Kidney glomerular epithelial cell (primary cell): ENCODE measurements at places on chromosomes 4 and X.
A peak's percentile ranks its signal among the peaks of the same experiment; 100 is the strongest.

GRCh38 chr4:134174271-134174670 is 27.3 kb downstream of the PABPC4L start:
- no peak for DNase-seq

DNA sequence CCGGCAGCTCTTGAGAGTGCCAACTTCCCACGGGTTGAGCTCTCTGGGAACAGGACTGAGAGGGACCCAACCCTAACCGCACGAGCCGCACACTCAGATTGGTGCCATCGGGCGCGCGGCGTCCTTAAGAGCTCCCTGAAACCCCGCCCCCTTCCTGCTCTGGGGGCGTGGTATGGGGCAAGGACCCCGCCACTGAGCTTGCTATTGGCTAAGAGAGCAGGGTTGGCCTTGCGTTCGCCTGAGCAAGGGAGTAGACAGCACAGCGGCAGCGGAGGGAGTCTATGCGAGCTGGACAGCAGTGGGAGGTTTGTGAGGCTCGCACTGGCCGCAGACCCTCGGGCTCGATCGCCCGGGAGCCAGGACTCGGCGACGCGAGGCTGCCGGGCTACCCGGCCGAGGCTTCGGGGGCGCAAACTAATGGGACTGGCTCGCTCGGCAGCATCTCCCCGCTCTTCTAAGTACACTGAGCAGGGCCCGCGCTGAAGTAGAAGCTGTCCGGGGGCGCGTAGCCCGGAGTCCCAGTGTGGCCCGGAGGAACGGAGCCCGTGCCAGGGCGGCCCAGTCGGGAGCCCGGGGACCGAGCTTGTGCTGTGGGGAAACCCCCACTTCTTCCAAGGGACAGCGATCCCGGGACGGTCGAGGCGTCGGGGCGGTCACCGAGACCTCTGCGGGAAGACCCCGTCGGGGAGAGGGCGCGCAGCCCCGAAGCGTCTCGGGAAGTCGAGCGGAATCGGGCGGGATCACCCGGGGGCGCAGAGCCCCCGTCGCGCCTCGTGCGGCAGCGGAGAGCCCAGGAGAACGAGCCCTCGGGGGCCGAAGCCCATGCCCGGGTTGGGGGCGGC is at the start of gene EFNB1:
EFNB1 (plus strand) TSS at position 282 of the 842 bp plus-strand sequence. CDS start 756 bp downstream, outside the sequence.
- DNase-seq: peak; percentile 84

GRCh38 chrX:53438832-53439230 is 4.7 kb upstream of the HSD17B10 start:
- no peak for DNase-seq

DNA sequence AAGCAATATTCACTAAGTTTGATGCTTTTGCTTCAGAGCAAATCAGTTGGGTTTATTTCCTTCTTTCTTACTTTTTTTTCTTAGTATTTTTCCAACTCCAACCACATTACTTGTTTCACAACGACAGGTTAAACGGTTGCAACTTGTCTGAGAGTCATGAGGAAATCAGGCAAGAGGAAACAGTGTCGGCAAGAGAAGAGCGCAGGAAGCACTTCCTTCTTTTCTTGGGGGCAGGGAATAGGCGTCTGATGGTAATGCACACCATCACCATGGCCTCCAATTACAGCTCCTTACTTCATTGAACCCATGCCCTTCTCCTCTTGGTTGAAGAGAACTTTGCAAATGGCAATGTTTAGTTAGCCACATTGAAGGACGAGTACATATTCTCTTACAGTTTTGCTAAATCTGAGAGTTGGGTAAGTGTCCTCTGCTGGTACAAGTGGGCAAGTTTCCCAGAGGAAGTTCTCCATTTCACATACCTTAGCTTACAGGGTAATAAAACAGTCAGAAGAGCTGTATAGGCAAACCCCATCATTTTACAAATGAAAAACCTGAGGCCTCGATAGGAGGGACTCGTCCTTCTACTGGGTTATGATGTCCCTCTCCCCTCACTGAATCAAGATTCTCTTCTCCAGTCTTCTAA is 8.3 kb upstream of the CXCL8 start:
- no peak for DNase-seq

DNA sequence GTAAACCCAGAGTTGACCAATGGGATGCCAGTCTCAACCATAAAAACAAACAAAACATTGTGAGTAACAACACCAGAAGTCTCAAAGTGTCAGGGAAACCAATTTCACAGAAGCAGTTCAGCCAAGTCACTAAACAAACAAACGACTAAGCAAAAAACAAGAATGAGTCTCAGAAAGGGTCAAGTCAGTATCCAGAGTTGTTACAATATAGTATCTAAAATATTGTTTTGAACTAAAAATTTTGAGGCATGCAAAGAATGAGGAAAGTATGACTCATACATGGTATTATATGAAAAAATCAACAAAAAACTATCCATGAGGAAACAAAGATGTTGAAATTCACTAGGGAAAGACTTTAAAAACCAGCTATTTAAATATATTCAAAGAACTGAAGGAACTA is 70.6 kb downstream of the AR start:
- DNase-seq: no peak

DNA sequence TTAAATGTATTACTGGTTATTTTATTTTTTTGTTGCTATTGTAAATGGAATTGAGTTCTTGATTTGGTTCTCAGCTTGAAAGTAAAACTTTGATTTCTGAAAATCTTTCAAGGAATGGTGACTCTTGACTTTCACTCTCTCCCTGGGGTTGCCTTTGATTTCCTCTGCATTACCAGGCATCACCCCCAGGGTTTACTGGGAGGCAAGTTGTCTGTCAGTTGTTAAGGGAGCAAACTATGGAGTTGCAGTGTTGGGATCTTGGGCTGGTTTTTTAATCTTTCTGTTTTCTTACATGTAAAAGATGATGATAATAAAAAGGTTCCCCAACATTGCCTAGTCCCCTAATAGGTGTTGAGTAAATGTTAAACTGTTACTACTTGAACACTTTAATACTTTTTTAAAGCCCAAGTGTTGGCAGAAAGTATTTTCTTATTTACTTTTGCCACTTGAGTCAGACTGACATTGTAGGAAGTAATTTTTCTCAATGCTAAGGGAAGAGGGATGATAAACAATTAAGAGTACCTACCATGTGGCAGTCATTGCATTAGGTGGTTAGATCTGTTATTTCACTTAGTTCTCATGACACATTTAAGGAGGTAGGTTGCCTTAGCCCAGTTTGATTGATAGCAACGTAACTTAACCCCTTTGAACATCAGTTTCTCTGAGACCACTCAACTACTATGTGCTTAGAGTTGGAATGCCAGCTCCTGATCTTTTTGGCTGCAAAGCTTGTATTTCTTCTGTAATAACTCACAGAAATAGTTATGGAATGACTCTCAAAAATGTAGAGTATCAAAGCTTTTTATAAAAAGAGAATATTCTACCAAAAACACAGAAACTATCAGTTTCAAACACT is 67.1 kb downstream of the DCLK2 start:
- no peak for DNase-seq

GRCh38 chrX:46693149-46693548 is 65.8 kb downstream of the SLC9A7 start:
- no peak for DNase-seq

DNA sequence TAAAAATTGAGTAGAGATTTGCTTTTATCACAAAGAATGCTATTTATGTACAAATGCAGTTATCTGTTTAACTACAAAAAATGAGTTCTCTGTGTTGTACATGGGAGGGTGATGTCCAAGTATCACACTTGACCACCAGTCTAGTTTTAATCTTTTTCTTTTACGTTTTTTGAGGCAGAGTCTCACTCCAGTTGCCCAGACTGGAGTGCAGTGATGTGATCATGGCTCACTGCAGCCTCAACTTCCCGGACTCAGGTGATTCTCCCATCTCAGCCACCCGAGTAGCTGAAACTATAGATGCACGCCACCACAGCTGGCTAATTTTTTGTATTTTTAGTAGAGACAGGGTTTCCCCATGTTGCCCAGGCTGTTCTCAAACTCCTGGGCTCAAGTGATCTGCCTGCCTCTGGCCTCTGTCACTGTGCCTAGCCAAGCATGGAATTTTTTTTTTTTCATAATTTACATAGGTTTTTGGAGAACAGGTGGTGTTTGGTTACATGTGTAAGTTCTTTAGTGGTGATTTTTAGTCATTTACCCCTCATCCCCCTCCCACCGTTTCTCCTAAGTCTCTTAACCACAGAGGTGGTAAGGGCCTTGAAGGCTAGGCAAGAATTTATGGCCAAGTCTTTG is 47.9 kb upstream of the RPA4 start:
- no peak for DNase-seq

DNA sequence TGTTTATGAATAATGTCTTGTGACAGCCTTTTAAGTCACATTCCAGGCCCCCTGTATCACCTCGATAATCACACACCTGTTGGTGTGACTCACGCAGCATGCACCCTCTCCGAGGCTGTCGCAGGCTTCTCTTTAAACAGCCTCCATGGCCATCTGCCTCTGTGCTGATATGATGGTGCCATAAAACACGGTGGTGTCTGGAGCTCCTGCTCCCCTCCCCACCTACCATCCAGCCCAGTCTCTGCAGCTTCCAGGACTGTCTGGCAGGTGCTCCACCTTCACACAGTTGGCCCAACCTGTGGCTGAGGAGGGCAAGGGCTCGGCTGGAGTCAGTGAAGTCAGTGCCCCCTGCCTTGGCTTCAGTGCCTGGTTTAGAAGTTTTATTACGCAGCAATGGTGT is 173.8 kb upstream of the RPL34 start:
- no peak for DNase-seq

GRCh38 chr4:48904541-48905142 is 1.9 kb downstream of the OCIAD2 start:
- no peak for DNase-seq

GRCh38 chr4:163958751-163959150 is 464.3 kb downstream of the TMA16 start:
- DNase-seq: no peak

GRCh38 chr4:57639561-57640382 is 529.6 kb upstream of the IGFBP7 start:
- DNase-seq: peak; percentile 65

DNA sequence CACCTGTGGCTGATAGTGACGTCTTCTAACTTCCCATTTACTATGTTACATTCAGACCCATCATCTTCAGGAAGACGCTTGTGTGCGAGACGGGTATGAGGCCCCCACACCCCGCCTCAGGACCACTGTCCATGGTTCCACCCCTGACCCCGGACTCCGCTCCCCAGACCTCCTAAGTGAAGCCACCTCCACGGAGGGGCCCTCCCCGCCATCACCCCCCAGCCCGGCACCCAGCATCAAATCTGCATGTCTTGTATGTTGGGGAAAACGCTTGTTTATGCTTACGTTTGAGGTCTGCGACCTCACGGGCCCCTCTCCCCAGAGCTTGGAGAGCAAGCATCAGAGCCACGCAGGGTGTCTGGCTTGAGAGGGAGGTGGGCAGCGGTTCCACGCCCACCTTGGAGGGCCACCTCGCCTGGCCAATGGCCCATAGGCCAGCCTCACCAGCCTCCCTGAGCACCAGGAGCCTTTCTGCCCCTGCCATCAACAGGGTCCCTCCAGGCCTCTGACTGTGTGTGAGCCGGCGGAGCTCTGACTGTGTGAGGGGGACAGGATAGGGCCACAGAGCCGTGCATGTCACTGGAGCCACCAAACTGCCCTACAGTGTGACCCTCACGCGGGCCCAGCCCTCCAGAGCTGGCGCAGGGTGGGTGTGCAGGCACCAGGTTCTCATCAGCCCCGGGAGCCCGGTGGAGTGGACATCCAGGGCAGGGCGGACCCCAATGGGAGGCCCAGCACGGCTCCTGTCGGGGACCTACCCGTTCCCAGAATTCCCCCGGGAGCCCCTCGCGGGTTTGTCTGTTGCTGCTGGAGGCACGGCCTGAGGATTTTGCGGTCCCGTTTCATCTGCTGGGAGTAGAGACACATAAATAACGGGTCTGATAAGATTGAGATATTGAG is 88.4 kb upstream of the NKX1-1 start:
- DNase-seq: no peak

GRCh38 chr4:46016306-46016705 is 107.5 kb downstream of the GABRG1 start:
- DNase-seq: no peak
